ENCODE measurements at places on chromosomes 1 and 21.

GRCh38 chr1:89602871-89603404 is 30.0 kb upstream of the LRRC8C start:
- DNase-seq: no peak

GRCh38 chr1:97136996-97137395 is 415.4 kb downstream of the PTBP2 start:
- DNase-seq: no peak

DNA sequence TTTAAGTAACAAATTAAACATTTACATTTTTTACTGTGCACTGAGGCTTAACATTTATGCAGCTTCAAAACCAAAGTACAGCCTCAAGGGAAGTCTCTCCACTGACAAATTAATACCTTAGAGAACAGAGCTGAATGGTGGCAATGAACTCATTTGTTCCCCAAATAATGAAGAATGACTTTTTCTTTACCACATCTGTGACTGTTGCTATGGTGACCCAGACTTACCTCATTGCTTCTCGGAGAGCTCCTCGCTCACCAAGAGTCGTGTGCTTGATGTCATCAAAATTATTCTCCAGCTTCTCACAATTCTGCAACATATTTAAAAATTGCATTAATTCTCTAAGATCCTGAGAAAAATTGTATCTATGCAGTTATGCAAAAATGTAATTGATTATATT is 92.9 kb downstream of the DPYD start:
- DNase-seq: no peak

GRCh38 chr1:36420409-36420808 is 22.7 kb upstream of the LSM10 start:
- no peak for DNase-seq

DNA sequence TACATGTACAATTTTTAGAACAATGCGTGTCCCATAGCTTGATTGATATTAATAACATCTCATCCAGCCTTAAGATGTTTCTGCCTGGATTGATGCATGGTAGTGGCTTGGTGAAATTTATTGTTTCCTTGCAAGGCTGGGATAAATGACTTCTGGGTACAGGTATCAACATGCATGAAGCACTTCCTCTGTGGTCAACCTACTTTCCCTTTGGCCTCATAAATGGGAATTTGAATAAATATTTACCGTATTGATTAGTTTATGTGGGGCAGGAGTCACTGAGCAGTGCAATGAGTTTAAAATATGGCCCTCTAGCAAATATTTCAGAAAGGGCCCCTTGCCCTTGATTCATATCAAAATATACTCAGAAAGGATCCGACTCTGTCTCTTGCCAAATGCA is 83.9 kb upstream of the KCNE2 start:
- no peak for DNase-seq

- no peak for DNase-seq
These were observed 477 bp downstream of the SNAP47 start for GRCh38 chr1:227735539-227736285.

- DNase-seq: no peak
These were observed 148.0 kb upstream of the ZRANB2 start for GRCh38 chr1:71228742-71229365.

DNA sequence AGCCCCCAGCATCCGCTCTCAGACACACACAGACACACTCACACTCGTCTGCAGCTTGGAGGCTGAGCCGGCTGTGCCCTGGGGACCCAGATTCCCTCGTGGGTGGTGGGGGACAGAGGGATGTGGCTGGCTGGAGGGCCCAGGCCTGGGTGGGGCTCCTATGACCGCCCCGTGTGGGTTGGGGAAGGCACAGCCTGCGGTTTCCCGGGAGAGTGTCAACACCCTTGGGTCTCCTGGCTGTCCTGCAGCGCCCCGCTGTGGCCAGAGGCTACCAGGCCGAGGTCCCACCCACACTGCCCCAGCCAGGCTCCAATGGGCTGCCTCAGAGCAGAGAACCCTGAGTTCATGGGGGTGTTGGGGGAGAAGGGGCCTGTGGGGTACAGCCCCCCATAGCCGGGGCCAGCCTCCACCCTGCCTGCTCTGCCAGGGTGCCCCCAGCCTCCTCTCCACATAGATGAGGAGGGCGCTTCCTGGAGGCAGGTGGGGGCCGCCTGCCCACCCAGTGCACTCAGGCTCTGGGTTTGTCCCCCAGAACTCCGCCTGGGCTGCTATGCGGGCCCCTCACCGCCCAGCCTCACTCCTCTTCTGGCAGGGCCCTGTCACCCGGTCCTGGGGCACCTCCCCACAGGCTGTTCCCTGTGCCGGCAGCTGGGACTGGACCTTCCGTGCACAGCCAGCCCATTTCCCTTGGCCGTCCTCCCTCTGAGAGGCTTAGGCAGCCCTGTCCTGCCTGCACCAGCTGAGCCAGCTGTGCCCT is at the start of gene TTC34:
TTC34 (minus strand) TSS at position 159 of the 757 bp plus-strand sequence. CDS start 866 bp downstream, outside the sequence.
- no peak for DNase-seq

All from ascending aorta (tissue), 2 donors.